Stimulated activated CD4-positive, alpha-beta T cell treated with anti-CD3 and anti-CD28 coated beads, Interleukin-2, amount 100 ng/mL, for 48 hours (primary cell): ENCODE measurements at places on chromosomes 6 and 20.

GRCh38 chr6:137001977-137002302, 42.8 kb downstream of the IL20RA start:
- no peak for DNase-seq

DNA sequence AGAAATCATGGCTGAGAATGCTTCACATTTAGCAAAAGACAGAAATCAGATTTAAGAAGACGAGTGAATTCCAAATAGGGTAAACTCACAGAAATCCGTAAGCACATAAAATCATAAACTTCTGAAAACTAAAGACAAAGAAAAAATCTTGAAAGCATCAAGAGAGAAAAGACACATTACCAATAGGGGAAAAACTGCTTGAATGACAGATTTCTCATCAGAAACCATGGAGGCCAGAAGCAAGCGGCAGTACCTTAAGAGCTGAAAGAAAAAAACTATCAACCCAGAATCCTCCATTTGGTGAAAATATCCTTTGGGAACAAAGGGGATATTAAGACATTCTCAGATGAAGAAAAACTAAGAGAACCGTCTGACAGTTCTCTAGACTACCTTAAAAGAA, 66.6 kb upstream of the EMILIN3 start:
- no peak for DNase-seq

- DNase-seq, result no peak
Measured at GRCh38 chr6:55445648-55446204, 118.5 kb downstream of the GFRAL start.

DNA sequence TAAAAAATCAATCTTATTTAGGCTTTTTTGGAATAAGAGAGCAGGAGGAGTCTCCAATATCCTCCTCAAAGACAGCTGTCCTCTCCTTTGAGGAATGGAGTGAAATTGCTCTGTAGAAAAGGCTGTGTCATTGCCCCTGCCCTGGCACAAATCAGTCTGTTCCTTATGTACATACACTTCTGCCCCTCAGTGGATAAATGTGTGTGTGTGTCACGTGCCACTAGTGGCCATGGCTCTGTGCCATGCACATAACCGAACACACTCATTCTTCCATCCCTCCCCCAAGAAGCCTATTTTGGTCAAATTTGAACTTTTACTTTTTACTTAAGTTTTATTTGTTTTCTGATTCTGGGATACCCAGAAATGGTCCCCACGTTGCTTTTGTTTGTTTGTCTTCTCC, 49.2 kb downstream of the ANKS1A start:
- DNase-seq, result no peak

DNA sequence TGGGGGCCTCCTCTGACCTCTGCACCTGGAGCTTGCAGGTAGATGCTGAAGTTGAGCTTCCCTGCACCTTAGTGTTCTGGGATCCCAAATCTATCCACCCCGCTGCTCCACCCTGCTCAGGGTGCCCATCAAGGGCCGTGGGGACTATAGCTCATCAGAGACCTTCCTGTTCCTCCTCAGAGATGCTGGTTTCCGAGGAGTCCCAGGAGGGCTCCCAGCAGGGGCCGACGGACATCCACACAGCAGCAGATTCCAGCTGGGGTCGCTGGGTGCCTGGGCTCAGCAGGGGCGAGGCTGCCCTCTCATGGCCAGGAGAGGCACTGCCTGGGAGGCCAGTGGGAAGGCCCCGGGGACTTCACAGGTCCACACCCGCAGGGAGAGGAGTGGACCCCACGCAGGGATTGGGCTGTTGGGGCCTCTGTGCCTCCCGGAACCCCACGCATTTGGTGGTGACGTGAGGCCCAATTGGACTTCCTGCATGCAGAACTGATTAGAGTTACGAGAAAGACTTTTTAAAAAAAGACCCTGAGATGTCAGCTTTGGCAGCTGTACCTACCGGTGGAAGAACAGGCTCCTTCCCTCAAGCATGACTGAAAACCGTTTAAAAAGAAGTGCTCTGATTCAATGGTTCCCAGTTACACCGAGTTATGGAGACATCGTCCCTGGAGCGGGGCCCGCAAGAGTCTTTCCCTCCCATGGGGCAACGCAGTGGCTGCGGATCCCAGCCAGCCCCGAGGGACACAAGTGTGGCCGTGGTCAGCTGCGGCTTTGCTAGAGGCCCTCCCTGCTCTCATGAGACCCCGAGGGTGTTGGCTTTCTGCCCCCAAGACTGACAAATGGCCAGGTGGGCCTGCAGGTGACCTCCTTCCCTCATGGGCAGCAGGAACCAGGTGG, 25.3 kb upstream of the SLCO4A1 start:
- peak; percentile 75 for DNase-seq

GRCh38 chr6:104955491-104955890, 1.4 kb upstream of the LIN28B start:
- DNase-seq, result no peak

GRCh38 chr20:4546786-4547185, 174.9 kb upstream of the PRND start:
- no peak for DNase-seq

- no peak for DNase-seq
Measured at GRCh38 chr20:39534846-39535245, 572.7 kb downstream of the DHX35 start.

DNA sequence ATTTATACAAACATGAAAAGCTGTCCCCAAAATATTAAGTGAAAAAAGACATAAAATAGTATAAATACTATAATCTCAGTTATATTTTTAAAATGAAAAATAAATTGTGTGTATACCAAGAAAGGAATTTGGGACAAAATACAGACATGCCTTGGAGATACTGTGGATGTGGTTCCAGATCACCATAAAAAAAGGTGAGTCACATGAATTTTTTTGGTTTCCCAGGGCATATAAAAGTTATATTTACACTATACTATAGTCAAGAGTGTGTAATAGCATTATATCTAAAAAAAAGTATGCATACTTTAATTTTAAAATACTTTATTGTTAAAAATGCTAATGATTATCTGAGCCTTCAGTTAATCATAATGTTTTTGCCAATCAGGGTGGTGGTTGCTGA, 17.4 kb upstream of the SDHAF4 start:
- no peak for DNase-seq

- no peak for DNase-seq
Measured at GRCh38 chr6:6858533-6858982, 249.2 kb upstream of the RREB1 start.

- DNase-seq, result peak; percentile 39
Measured at GRCh38 chr6:33248643-33248931, 23.1 kb downstream of the VPS52 start.

DNA sequence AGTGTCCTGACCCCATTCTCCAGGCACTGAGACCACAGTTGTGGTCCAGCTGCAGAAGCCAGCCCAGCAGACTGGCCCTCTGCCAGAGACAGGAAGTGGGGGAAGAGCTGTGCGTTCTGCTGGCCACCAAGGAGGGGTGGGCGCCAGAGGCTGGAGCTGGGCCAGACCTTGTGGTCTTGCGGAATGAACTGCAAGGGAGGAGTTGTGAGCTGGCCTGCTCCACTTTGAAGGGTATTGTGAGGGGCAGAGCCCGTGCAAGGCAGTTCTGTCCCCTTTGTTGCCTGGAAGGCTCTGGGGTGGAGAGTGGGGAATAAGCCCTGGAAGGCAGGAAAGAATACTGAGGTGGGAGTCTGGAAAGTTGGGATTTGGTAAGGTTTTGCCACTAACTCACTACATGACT, 3.6 kb upstream of the MDFI start:
- DNase-seq, result no peak

DNA sequence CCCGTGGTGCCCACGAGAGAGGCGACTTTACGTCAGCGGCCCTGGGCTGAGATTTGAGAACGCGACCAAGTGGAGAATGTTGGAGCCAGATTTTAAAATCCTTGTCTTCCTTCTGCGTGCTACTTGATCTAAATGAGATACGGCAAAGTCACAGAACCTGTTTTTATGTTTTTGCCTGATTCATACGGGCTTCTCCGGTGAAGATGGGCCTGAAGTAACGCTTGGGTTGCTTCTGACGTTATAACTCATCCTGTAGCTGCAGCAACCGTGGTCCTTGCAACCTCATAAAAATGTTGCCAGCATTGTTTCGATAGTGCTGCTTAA, 462 bp upstream of the SLC35B3 start:
- no peak for DNase-seq

- DNase-seq, result no peak
Measured at GRCh38 chr6:31963921-31964320, 4.9 kb downstream of the SKIC2 start.

- DNase-seq, result no peak
Measured at GRCh38 chr6:69489970-69490369, 306.8 kb downstream of the LMBRD1 start.

GRCh38 chr6:33840048-33840926, 36.5 kb upstream of the MLN start:
- peak; percentile 36 for DNase-seq

DNA sequence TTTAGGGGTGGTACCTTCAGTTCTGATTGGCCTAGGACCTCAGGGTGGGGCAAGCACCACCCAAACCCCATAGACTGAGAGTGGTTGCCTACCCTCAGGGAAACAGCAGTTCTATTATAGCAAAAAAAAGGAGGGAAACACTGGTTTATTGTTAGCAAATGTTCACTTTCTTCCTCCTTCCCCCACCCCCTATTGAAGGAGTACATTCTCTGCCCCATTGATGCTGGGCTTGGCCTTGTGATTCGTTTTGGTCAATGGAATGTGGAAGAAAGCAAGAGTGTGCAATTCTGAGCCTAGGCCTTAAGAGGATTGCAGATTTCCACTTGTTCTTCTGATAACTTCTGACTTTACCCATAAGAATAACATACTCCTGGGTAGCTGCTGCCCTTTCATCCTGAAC, 255.8 kb downstream of the NFATC2 start:
- DNase-seq, result no peak

- DNase-seq, result no peak
Measured at GRCh38 chr20:13059398-13060136, 50.8 kb downstream of the SPTLC3 start.

DNA sequence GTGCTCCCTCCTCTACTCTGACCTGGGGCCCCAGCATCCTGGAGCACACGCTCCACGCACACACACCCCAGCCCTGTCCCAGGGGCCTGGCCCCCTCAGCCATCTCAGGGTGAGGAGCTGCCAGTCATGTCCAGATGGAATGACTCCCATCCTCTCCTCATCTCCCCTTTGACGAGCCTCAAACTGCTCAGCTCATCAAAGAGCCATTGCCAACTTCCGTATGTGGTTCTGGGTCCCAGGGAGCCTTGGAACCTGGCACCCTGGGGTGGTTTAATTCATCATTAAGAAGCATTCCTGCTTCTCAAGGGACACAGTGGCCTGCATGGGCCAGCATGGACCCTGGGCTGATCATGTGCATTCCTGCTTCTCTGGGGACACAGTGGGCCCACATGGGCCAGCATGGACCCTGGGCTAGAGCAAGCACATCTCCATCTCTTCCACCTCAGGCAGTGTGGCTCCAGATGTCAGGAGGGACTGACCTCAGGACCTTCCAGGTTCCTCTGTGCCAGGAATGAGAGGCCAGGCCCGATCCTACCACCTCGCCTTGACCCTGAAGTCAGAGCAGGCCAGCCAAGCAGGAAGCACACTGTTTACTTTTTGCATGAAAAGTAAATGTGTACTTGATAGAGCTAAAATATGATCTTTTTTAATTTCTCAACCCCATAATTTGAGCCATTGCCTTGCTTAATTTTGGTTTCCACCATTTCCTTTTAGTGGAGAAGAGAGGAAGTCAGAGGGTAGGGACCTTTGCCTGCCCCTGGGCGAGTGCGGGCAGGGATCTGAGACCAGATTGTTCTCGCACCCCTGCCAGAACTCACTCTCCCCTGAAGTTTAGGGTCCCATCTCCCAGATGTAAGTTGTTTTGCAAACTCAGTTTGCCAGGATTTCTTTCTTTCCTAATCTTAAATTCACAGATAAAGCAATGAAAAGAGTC, 26.1 kb downstream of the SPATA2 start:
- no peak for DNase-seq

DNA sequence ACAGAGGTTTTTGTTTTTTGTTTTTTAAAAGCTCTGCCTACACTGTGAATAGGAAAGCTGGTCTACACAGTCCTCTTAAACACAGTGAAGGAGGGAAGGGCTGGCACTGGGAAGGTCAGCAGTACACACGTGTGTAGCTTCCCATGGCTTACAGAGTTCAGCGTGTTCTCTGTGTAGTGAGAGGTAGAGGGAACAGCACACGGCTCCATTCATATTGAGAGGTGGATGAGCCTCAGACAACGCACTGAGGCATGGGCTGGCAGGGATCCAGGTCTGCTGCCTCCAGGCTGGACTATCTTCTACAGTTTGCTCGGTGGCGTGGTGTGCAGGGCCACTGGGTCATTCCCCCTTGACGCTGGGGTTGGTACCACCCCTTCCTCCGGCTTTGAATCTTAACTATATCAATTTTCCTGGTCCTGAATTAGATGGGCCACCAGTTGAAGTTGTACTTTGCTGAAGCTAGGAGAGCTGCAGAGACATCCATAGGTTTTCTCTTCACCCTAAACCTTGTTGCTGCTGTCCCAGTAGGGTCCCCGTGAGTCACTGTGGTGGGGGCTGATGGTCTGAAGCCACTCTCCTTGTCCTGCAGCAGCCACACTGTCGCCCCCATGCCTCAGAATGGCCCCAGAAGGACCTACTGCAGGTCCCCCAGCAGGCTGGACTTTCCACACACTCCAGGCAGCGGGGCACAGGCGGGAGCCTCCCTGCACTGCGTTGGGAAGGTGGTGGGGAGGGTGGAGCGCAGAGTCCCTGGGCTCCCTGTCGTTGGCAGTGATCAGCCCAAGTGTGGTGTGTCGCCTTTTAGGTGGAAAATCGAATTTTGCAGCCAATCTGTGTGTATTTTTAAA, 2.0 kb downstream of the ARFGAP1 start:
- DNase-seq, result no peak

DNA sequence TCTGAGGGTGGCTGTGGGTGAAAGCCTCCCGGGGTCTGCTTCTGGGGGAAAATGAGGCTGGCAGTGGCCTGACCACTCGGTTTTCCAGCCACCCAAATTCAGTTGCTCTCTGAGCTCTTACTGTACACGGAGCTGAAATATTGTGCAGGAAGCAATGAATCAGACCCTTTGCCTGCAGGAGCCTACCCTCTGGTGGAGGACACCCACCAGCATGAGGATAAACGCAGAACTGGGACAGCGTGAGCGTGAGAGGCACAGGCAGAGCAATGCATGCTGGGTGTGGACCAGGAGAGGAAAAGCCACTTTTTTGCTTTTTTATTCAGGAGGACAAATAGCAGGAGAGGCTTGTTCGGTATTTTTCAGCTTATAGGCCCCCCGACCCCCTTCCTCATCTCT, 298.0 kb downstream of the QKI start:
- no peak for DNase-seq

DNA sequence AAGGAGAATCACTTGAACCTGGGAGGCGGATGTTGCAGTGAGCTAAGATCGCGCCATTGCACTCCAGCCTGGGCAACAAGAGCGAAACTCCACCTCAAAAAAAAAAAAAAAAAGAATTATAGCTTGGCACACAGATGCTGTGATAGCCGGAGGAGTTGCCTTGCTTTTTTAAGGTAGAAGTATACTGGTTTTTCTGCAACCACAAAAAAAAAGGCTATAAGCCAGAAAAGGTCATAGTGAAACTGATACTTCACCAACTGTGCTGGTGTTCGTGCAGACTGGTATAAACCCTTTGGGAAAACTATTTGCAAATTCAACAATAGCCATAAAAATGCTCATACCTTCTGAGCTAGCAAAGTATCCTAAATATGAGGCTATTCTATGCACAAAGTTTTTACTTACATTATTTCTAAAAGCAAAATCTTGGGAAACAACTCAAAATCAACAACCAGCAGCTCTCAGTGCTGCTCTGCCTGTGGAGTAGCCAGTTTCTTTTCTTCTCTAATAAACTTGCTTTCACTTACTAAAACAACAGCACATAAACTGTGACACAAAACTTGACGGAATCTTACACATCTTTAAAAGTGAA, 44.0 kb downstream of the B4GALT5 start:
- no peak for DNase-seq

- DNase-seq, result no peak
Measured at GRCh38 chr6:138504764-138505689, 5.7 kb upstream of the NHSL1 start.
